Colonic mucosa (tissue), 4 donors: ENCODE measurements at places on chromosomes 6 and 20. TPM values are rescaled to one million over a fixed set of nuclear protein-coding genes. Genes with fewer than 3 reads are reported as not detected.

KIF25 gene
- total RNA-seq: 0.21 TPM

COL11A2 gene
- total RNA-seq: 0.44 TPM

CRIP3 gene
- total RNA-seq: 0.69 TPM

C20orf202 gene
- total RNA-seq: 0.19 TPM

SEL1L2 gene
- total RNA-seq: not detected
